T-helper 1 cell (primary cell): ENCODE measurements at places on chromosomes 2 and 18.
A peak's percentile ranks its signal among the peaks of the same experiment; 100 is the strongest.

DNA sequence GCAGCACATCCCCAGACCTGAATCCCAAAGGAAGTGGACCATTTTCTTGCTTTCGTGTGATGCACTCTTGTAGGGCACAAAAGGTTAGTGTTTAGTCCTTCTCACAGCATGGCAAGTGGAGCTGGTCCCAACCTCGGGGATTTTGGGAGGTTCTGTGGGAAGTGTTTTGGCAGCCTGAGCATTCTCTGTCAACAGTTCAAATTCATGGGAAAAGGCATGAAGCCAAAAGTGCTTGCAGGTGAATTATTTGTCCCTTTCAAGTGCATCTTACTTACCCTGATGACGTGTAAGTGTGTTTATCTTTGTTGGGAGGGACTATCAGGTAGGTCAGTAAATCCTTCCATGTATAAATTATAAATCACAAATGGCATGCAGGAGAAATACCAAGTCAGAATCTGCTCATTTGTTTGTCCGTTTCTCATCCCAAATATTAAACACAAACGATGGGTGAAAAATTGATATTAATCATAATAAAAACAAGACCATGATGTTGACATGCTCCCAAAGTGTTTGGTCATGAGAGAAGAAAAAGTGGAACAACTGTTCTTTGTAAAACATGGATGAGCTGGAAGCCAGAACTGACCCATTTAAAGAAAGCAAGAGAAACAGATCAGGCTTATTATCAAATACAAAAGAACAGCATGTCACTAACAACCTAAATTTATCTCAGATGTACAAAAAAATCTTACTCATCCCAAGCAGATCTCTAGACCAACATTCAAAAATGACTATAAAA, 57.6 kb downstream of the EPHA4 start:
- no peak for DNase-seq

GRCh38 chr2:179825494-179825893, 35.9 kb downstream of the ZNF385B start:
- DNase-seq: no peak

GRCh38 chr2:100200985-100201384, 58.6 kb upstream of the AFF3 start:
- DNase-seq: no peak

DNA sequence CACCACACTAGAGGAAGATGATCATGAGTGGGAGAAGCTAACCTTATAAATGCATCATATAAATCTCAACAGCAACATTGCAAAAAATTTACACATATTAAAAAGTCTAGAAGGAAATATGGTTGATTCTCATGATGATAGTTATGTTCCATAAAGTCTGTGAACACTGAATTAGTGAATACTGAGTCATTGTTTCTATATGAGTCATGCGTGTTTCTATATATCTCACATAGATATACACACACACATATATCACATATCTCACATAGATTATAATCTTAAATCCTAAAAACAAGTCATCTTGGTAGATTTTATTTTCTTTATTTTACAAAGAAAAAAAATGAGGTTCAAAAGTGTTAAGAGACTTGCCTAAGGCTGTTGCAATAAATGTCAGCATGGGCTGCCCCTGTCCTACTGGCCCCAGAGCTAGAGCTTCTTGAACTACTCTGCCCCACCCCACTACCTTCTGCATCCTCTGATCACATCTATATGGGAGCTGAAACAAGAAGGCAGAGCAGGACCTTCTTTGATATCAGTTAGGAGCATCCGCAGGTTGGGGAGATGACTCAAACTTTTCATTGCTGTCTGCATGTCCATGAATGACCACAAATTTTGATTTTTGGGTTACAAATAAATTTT, 81.8 kb upstream of the ADAM23 start:
- DNase-seq: no peak

GRCh38 chr2:68434981-68435380, 32.1 kb downstream of the FBXO48 start:
- DNase-seq: no peak

- no peak for DNase-seq
Measured at GRCh38 chr2:120477831-120478481, 132.0 kb downstream of the INHBB start.

- DNase-seq: no peak
Measured at GRCh38 chr2:109715313-109715805, 78.7 kb upstream of the RGPD5 start.

DNA sequence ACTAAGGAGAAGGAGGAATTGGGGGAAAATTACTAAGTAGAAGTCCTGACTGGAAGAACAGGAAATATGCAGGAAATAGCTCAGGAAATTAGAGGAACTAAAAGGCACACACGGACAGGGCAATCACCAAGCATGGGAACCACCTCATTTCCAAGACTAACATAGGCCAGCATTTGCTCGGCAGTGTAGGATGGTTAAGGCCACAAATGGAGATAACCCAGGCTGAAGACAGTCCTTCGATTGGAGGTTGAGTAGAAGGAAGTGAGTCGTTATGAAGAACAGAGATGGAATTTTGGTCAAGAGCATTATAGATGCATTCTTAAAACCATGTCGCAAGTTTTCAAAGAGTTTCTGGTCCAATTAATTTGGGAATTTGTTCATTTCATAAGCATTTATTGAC, 401.4 kb downstream of the ALK start:
- DNase-seq: no peak

GRCh38 chr2:44715671-44716081, 225.8 kb upstream of the SIX3 start:
- DNase-seq: no peak

DNA sequence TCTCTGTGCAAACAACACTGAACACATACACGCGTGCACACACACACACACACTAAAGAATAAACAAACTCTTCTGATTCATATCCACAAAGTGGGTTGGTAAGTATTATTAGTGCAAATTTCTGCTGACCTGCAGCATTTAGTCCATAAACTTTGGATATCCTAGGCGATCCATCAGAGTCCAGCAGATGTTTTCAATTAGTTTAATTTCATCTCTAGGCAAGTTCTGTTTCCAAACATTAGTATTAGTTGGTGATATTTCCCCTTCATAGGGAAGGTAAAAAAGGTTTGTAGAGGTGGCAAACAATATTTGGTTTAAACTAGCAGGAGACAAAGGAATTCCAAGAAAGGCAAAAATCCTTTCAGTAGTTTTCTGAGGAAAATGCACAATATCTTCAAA, 5.7 kb downstream of the DSEL start:
- DNase-seq: no peak

- DNase-seq: no peak
Measured at GRCh38 chr2:57558312-57558711, 488.3 kb upstream of the VRK2 start.

DNA sequence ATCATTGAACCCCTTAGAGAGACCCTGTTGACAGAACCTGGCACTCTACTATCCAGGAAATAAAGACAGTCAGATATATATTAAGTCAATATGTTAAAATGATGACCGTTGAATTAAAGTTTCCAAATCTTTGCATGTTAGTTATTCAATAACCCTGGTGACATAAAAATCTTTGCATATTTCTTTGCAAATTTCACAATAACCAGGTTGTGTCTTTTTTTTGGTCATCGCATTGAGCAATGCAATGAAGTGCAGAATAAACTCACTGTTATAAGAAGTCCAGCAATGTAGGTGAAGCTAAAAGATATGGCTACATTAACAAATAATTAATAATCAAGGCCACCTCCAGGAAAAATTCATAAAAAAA, 596.9 kb downstream of the NYAP2 start:
- no peak for DNase-seq

GRCh38 chr2:2109186-2109585, 221.9 kb downstream of the MYT1L start:
- DNase-seq: no peak

GRCh38 chr2:55395724-55396605, 23.7 kb downstream of the CCDC88A start:
- DNase-seq: no peak

GRCh38 chr2:233841183-233841582, 13.2 kb downstream of the HJURP start:
- no peak for DNase-seq

DNA sequence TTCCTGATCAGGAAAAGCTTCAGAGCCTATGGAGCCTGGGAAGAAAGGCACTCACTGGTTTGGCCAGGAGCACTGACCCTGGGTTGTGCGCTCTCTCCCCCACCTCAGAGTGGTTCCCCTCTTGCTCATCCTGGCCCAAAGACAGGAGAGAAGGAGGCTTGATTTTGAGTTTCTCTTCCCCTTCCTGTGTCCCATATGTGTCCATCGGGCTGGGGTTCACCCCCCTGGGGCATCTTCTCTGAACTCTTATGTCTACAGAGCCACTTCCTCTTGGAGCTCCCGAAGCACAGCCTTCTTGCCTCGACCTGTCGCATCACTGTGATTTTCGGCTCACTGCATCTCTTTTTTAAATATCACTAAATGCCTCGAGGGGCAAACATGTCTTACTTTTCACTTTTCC, 692.3 kb downstream of the RNF144A start:
- DNase-seq: no peak

GRCh38 chr2:168804214-168804613, 1.8 kb downstream of the NOSTRIN start:
- DNase-seq: no peak

DNA sequence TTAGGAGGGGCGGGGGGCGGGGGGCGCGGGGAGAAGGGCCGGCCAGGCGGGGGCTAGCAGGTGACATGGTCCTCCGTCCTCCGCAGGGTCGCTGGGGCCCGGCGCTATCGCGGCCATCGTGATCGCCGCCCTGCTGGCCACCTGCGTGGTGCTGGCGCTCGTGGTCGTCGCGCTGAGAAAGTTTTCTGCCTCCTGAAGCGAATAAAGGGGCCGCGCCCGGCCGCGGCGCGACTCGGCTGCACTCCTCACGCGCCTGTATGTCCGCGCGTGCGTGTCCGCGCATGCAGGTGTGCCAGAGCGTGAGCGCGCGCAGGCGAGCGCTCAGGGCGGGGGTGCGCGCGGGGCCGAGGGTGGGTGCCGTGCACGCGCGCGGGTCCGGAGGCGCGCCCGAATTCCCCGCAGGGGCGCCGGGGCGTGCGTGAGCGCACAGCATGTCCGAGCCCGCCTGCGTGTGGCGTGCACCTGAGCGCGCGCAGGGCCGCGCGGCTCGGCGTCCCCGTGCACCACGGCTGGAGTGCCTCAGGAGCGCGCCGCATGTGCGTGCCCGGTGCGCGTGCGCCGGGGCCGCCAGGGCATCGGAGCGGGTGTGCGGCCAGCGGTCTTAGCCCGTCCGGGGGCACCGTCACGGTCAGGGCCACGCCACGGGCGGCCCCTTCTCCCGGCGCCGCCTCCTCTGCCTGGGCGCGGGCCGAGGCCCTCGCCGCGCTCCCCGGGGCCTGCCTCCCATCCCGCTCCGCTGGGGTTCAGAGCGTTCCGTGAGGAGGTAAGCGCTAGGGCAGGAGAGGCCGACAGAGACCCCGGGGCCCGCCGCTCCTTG, 6.3 kb downstream of the SNORC start:
- DNase-seq: peak; percentile 16

DNA sequence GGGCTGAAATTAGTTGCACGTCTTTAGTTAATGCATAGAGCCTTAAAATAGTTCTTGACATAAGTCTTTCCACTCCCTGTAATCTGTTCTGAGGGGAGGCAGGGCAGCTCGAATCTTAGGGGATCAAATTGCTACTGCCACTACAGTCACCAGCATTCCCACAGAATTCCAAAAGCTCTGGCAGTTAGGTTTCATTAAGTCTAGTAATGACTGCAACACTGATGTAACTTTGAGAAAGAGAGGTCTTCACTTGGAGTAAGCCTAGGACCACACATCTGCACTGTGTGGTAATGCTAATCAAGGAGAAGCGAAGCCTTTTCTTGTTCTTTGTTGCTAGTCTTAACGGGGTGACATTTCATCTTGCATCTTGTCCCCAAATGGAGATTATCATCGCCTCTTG, 19.3 kb upstream of the NCK2 start:
- no peak for DNase-seq

DNA sequence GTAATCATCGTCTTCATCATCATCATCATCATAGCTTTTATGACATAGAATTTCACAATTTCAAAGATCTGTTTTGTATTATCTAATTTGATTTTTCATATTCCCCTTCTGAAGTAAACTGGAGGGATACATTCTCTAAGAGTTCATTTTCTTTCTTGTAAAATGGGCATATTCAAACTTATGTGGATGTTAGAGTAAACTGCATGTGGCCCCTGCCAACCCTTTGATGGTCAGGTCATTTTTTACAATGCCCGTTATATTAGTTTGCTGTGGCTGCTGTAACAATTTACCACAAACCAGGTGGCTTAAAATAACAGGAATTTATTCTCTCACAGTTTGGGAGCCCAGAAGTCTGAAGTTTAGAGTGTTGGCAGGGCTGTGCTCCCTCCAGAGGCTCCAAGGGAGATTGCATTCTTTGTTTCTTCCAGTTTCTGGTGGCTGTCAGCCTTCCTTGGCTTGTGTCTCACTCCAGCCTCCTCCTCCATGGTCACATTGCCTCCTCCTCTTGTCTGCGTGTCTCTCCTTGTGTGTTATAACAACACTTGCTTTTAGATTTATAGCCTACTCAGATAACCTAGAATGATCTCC, 127.5 kb upstream of the MMADHC start:
- no peak for DNase-seq

GRCh38 chr2:130987519-130988425, 105.5 kb downstream of the FAM168B start:
- DNase-seq: no peak

DNA sequence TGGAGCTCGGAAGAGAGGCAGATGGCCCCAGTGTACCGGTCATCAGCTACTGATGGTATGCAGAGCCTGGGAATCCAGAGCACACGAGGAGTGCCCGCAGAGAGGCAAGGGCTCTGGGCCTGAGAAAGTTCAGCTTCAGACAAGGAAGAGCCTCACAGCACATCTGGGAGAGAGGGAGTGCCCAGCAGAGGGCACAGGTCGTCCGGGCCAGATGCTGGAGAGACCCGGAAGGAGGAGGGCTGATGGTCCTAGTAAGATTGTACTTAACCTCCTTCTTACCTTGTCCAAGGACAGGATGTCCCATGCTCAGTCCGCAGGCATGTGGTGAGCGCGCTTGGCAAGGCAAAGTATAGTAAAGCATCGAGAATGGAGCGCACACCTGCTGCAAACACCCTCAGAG, 24.4 kb upstream of the CHMP1B start:
- no peak for DNase-seq
